Glutamatergic neuron (in vitro differentiated cells): ENCODE measurements at places on chromosomes 5 and 9. TPM values are rescaled to one million over a fixed set of nuclear protein-coding genes. Genes with fewer than 3 reads are reported as not detected.
A peak's percentile ranks its signal among the peaks of the same experiment; 100 is the strongest.

GRCh38 chr5:61438298-61438970 is 106.4 kb downstream of the ZSWIM6 start:
- no peak for DNase-seq

DNA sequence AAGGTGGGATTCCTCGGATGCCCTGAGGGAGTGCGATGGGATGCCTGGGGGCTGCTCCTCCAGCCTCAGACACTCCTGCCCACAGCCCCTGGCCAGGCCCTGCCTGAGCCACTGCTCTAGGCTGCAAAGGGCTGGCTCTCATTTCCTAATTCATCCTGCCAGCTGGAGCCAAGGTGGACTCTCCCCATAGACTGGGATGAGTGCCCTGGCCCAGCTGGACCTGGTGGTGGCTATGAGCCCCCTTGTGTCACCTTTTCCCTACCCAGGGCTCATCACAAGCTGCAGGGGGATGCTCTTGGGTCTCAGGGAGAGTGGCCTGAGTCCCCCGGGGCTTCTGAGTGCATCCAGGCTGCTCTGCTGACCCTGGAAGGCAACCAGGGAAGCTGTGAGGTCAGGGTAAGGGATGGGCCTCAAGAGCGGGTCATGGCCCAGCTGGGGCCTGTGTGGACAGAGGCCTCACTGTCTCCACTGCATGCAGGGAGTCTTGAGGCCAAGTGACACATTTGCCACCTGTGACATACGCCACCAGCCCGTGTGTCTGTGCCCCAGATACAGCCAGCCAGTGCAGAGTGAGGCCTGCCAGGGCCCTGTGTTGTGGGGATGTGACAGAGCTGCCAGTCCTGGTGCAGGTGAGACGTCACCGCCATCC is 102.7 kb upstream of the IER5L start:
- DNase-seq = peak; percentile 81

DNA sequence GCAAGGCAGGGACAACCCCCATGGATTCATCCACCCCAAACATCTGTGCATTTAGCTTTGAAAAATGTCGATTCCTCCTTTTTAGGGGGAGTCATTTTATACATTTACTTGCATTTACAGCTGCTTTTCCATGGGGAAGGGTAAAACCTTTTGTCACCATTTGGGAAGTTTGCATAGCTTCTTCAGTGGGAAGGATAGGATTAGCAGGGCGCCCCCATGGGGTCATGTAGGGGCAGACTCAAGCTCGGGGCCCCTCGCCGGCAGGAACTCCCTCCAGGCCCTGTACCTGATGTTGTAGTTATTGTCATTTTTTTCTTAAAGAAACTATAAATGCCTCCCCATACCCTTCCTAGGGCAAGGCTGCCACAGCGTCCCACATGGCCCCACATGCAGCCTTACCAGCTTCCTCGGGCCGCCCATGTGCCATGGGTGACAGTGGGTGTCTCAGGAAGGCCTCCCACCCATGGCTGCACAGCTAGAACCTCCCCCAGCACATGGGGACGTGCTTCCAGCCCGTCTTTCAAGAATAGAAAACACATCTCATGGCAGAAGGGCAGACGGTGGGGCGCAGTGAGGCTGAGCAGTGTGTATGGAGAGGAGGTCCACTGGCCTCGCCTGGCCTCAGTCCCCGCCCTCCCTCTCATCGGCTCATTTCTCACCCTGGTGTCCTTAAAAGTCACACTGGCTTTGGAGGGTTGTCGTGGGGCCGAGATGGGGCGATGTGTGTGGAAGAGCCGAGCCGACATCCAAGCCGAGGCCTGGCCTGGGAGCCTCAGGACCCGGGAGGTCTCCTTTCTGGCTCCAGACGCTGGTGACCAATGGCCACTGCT is 76.1 kb upstream of the OTULINL start:
- DNase-seq = no peak

DNA sequence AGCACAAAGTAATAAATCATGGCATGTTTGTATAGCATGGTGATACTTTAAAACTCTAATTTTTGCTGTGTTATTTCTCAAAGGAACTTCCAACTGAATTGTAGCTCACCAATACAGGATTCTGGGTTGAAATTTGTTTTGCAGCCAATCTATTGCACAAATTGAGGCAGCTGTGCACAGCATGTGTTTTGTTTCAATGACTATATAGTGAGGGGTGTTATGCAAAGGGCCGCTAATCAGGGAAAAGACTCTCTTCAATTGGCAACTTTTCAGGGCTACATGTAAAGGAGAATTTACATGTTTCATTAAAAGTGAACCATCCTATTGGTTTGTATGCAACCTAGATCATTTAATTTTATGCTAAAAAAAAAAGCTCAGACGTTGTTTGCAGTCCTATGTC is 44.6 kb downstream of the PLPPR1 start:
- DNase-seq = no peak

SPIN1 gene
- total RNA-seq = 88.2 TPM

- DNase-seq = peak; percentile 37
Measured at GRCh38 chr5:173866243-173866857, 21.8 kb upstream of the CPEB4 start.

TSSK1B gene
- 0.54 TPM for total RNA-seq

FOXD4L6 gene
- total RNA-seq = not detected

DNA sequence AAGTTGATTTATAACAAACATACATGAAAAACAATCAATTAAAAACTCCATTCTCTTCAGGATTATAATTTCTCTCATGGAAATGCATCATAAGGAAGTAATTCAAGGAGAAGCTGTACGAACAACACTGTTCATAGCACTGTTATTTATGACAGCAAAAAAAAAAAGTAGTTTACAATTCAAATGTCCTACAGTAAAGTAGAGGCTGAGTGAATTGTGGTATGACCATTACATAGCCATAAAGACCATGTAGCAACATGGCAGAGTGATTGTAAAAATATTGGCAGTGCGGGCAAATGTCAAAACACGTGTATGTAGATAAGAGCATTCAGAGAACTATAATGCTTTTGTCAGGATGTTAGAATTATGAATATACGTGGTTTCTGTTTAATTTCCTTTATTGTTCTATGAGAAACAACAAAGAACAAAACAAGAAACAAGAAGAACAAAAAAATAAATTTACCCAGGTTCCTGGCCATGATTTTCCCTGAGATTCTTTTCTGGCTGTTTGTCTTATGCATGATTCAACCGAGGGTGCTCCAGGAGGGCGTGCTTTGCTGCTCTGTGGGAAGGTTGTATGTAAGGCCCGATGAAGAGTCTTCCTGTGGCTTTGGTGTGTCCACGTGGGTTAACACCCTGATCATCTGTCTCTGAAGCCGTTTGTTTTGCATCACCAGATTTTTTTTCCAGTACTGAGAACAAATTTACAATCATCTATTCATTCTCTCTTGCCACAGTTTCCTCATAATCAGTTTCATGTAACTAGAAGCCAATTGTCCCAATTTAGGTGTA is 28.8 kb downstream of the GCNT4 start:
- no peak for DNase-seq

ZNF367 gene
- 39.5 TPM for total RNA-seq

TMEM232 gene
- total RNA-seq = 5.3 TPM

GRCh38 chr5:11791792-11792191 is 112.5 kb downstream of the CTNND2 start:
- no peak for DNase-seq

GRCh38 chr5:42991404-42992087 is 48.6 kb downstream of the ANXA2R start:
- DNase-seq = no peak

C5orf52 gene
- not detected for total RNA-seq

- DNase-seq = no peak
Measured at GRCh38 chr9:114304416-114305188, 18.3 kb upstream of the ORM1 start.

DNA sequence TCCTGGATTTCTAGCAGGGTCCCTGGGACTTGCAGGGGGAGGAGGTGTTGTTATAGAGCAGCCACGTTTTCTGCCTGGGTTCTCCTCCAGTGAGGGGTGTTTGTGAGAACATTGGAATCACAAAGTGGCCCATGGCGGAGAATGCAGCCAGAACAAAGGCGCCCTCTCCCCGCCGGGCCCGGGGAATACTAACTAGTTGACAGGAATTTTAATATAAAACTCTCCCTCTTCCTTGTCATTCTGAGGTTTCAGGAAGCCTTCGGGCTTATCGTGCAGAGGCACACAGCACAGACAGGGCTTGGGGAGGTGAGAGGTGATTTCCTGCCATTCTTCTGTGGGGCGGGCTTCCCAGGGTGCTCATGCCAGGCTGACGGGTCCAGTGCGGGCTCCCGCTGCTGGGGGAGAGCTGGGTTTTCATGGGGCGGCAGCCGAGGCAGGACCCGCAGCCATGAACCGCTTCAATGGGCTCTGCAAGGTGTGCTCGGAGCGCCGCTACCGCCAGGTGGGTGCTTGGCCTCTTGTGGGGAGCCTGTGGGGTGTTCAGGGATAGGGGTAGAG is 37.7 kb downstream of the RGS3 start:
- no peak for DNase-seq

DNA sequence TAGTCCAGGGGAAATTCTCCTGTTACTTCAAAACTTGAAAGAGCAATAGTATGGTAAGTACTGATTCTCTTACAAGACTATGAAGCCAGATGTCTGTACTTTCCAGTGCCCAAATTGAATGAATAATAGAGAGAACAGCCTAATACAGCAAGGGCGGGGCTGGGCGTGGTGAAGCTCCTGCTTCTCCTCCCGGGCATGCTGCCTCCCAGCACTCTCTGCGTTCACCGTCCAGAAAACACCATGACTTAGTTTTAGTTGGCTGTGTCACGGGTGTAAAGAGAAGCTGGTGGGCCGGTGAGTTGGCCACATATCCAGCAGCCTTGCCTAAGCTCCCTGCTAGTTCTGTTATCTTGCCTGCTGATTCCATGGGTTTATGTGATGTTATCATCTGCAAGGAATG is 40.7 kb upstream of the ADAMTS2 start:
- no peak for DNase-seq

- DNase-seq = peak; percentile 85
Measured at GRCh38 chr9:130866474-130866965, 30.1 kb downstream of the QRFP start.

FOXD4L4 gene
- 0.20 TPM for total RNA-seq

DNA sequence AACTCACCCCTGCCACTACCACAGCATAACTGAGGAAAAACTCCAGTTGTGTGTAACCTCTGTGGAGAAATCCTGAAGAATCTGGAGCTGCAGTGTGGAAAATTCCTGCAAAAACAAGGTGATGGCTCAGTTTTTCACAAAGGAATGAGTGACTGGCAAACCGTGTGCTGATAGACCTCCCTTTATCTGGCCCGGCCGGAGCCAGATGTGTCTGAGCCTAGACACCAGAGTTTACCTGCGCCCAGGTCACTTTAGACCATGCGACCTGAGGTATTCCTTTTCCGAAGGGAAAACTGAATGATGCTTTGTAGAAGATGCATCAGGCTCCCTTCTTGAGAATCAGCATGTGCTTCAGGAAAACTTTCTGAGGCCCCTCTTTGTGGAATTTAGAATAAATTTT is 16.2 kb downstream of the SLC25A48 start:
- DNase-seq = no peak

DNA sequence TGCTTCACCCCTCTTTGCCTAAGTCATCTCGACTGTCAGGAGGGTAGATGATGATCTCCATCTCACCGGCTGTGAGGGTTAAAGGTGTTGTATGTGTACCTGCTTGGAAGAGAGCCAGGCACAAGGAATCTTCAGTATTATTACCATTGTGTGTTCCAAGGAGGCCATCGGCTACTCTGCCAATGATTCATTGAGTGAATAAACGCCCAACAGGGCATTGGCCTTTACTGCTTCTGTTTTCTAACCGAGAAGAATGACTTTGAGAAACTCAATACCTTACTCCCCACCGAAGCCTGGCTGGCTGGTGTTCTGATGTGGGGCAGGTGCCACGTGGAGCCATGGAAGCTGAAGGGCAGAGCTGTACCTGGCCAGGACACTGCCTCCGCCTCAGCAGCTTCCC is 228.8 kb downstream of the SNX18 start:
- no peak for DNase-seq

GRCh38 chr5:121949885-121950284 is 11.9 kb upstream of the SRFBP1 start:
- peak; percentile 21 for DNase-seq

DNA sequence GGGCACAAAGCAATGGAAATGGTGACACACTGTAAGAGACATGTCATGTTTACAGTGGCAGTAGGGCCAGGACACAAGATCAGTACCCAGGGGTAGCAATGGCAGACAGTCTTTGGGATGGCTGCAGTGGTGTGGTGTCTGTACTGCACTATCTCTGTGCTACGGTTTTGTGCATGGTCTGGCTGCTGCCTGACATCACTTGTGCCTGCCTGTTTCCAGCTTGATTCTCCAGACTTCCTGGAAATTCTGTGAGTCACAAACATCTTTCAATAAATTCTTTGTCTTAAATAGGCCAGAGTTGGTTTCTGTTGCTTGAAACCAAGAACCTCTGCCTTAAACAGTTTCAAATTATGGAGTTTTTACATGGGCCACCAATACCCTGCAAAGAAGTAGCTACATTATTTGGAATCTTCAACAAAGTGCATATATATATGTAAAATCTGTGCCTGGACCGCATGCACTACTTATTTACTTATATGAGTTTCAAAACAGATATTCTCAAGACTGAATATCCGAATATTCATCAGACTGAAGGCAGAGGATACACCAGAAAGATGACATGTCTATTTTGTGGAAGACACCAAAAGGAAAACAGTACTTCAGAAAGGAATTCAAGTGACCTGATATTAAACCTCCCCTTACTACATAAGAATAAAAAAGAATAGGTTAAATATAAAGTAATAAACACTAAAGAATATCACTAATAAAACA is 188.1 kb downstream of the RFX3 start:
- no peak for DNase-seq

OGN gene
- total RNA-seq = not detected

CCDC112 gene
- total RNA-seq = 53.7 TPM
